Activated T-cell treated with anti-CD3 and anti-CD28 coated beads, Interleukin-2, amount 50 U/mL, for 72 hours (primary cell): ENCODE measurements at places on chromosomes 3 and 15. TPM values are rescaled to one million over a fixed set of nuclear protein-coding genes. Genes with fewer than 3 reads are reported as not detected.

NR2E3 gene
- total RNA-seq = not detected

DAZL gene
- not detected for total RNA-seq

C3orf85 gene
- total RNA-seq = not detected

- DNase-seq = no peak
- H3K27ac ChIP-seq = peak overlapping the region; percentile 97
- H3K27me3 ChIP-seq = no peaks in the 10 kb centered on the region
- H3K4me3 ChIP-seq = peak overlapping the region; percentile 99
- peaks cover 11% of the 10 kb centered on the region for H3K36me3 ChIP-seq
- H3K4me1 ChIP-seq = peaks cover 46% of the 10 kb centered on the region
Observed at GRCh38 chr15:58627701-58628100, 121.8 kb downstream of the ADAM10 start.

- no peak overlapping the region for H3K4me3 ChIP-seq
- H3K27ac ChIP-seq = no peak overlapping the region
- no peaks in the 10 kb centered on the region for H3K4me1 ChIP-seq
- no peak for DNase-seq
- no peaks in the 10 kb centered on the region for H3K36me3 ChIP-seq
Observed at GRCh38 chr3:126131881-126132750, 48.2 kb upstream of the SLC41A3 start.

- no peaks in the 10 kb centered on the region for H3K36me3 ChIP-seq
- H3K4me1 ChIP-seq = peaks cover 9% of the 10 kb centered on the region
- H3K27ac ChIP-seq = no peak overlapping the region
- H3K27me3 ChIP-seq = no peaks in the 10 kb centered on the region
- no peak for DNase-seq
Observed at GRCh38 chr3:158663246-158663645, 9.2 kb downstream of the LXN start.

GRCh38 chr3:136330900-136331299 lies 80.8 kb downstream of the PCCB start:
- H3K27ac ChIP-seq = no peak overlapping the region
- no peaks in the 10 kb centered on the region for H3K27me3 ChIP-seq
- peaks cover 3% of the 10 kb centered on the region for H3K36me3 ChIP-seq

DNA sequence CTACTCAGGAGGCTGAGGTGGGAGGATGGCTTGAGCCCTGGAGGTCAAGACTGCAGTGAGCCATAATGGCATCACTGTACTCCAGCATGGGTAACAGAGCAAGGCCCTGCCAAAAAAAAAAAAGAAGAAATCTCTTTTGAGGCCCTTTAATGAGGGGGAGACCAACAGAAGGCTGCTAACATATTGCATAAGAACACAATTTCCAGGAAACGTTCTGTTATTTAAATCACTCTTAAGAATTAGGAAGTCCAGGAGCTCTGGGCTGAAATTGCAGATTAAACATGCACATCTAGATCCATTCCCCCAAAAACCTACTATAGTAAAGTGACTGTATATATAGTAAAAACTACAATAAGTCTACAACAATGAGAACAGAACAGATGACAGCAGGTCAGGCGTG lies 16.1 kb upstream of the BLM start:
- no peaks in the 10 kb centered on the region for H3K27me3 ChIP-seq
- H3K4me3 ChIP-seq = no peak overlapping the region
- DNase-seq = no peak
- no peak overlapping the region for H3K27ac ChIP-seq
- peaks cover 11% of the 10 kb centered on the region for H3K4me1 ChIP-seq

- H3K36me3 ChIP-seq = no peaks in the 10 kb centered on the region
- H3K4me3 ChIP-seq = no peak overlapping the region
- H3K4me1 ChIP-seq = no peaks in the 10 kb centered on the region
- no peak overlapping the region for H3K27ac ChIP-seq
- DNase-seq = no peak
- no peaks in the 10 kb centered on the region for H3K27me3 ChIP-seq
Observed at GRCh38 chr3:77500721-77501120, 460.8 kb downstream of the ROBO2 start.

DNA sequence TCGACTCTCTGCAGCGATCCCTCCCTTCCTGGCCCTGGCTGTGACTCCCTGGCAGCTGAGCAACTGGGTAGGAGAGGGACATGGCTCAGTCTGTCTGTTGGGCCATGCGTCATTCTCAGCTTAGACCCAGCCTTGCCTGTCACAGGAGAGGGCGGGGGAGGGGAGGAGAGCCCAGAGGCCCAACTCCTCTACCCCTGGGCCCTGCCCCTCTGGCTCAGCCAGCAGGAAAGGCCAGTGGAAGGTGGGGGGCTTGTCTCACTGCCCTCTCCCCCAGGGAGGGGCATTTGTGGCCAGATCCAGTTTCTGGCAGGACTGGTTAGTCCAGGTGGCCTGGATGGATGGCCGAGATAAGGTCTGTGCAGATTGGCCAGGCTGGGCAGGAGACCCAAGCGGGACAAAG lies 31.6 kb downstream of the DNAJB8 start:
- no peak overlapping the region for H3K27ac ChIP-seq
- no peaks in the 10 kb centered on the region for H3K36me3 ChIP-seq
- DNase-seq = no peak
- no peak overlapping the region for H3K4me3 ChIP-seq
- H3K4me1 ChIP-seq = peaks cover 12% of the 10 kb centered on the region
- peaks cover 40% of the 10 kb centered on the region for H3K27me3 ChIP-seq

- H3K36me3 ChIP-seq = no peaks in the 10 kb centered on the region
- no peaks in the 10 kb centered on the region for H3K4me1 ChIP-seq
- no peak overlapping the region for H3K4me3 ChIP-seq
- no peaks in the 10 kb centered on the region for H3K27me3 ChIP-seq
- no peak for DNase-seq
- H3K27ac ChIP-seq = no peak overlapping the region
Observed at GRCh38 chr3:82157952-82158351, 396.5 kb upstream of the GBE1 start.

DNA sequence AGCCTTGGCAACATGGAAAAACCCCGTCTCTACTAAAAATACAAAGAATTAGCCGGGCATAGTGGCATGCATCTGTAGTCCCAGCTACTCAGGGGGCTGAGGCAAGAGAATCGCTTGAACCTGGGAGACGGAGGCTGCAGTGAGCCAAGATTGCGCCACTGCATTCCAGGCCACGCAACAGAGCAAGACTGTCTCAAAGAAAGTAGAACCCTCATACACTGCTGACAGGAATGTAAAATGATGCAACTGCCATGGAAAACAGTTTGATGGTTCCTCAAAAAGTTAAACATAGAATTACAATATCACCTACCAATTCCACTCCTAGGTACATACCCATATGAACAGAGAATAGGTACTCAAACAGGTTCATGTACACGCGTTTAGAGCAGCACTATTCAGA lies 158.9 kb downstream of the TBC1D5 start:
- H3K4me1 ChIP-seq = peaks cover 4% of the 10 kb centered on the region
- peaks cover 1% of the 10 kb centered on the region for H3K36me3 ChIP-seq
- no peak overlapping the region for H3K27ac ChIP-seq
- H3K27me3 ChIP-seq = no peaks in the 10 kb centered on the region
- H3K4me3 ChIP-seq = no peak overlapping the region

GRCh38 chr3:42028474-42028873 lies 62.7 kb upstream of the TRAK1 start:
- no peaks in the 10 kb centered on the region for H3K27me3 ChIP-seq
- DNase-seq = no peak
- H3K27ac ChIP-seq = no peak overlapping the region
- H3K4me1 ChIP-seq = peaks cover 45% of the 10 kb centered on the region
